Smooth muscle cell of the pulmonary artery (primary cell): ENCODE measurements at places on chromosomes 7 and 10. TPM values are rescaled to one million over a fixed set of nuclear protein-coding genes. Genes with fewer than 3 reads are reported as not detected.

GHRHR gene
- total RNA-seq, result not detected in 2 replicates

CALHM1 gene
- total RNA-seq, result not detected in 2 replicates

ORC5 gene
- 51.7 and 72.7 TPM in 2 replicates for total RNA-seq

TAS2R40 gene
- total RNA-seq, result not detected in 2 replicates

FAM24B gene
- total RNA-seq, result 2.2 and 2.7 TPM in 2 replicates

OR13A1 gene
- total RNA-seq, result not detected in 2 replicates

SRRM3 gene
- 0.03 and 0.26 TPM in 2 replicates for total RNA-seq

OPTN gene
- 107 and 108 TPM in 2 replicates for total RNA-seq

PON1 gene
- not detected in 2 replicates for total RNA-seq

UCN3 gene
- not detected in 2 replicates for total RNA-seq

CYP26A1 gene
- total RNA-seq, result not detected in 2 replicates

PRPS1L1 gene
- not detected in 2 replicates for total RNA-seq

C10orf53 gene
- total RNA-seq, result not detected in 2 replicates

RPP38 gene
- total RNA-seq, result 8.1 and 8.7 TPM in 2 replicates

SUN1 gene
- 291 and 366 TPM in 2 replicates for total RNA-seq

YWHAG gene
- 120 and 130 TPM in 2 replicates for total RNA-seq

ANKRD7 gene
- 0.20 and 0.33 TPM in 2 replicates for total RNA-seq

FGFR2 gene
- total RNA-seq, result 0.03 and 0.07 TPM in 2 replicates

CDK14 gene
- total RNA-seq, result 35.8 and 59.9 TPM in 2 replicates

OLAH gene
- 0.26 TPM in 1 of 2 replicates, not detected in the other for total RNA-seq

FAM25C gene
- not detected in 2 replicates for total RNA-seq

GIMAP4 gene
- 0.13 and 0.33 TPM in 2 replicates for total RNA-seq

IFIT5 gene
- total RNA-seq, result 10.4 and 20.9 TPM in 2 replicates

CDC123 gene
- total RNA-seq, result 125 TPM in 2 replicates

HOXA6 gene
- total RNA-seq, result 1.4 TPM in 1 of 2 replicates, not detected in the other

CFAP69 gene
- 10.6 and 13.4 TPM in 2 replicates for total RNA-seq

DNAH11 gene
- total RNA-seq, result 0.92 and 2.5 TPM in 2 replicates
